Spinal cord (tissue), 10 donors: ENCODE measurements at places on chromosomes 5 and 9.
A peak's percentile ranks its signal among the peaks of the same experiment; 100 is the strongest.

GRCh38 chr9:17802249-17802857, 223.5 kb downstream of the SH3GL2 start:
- DNase-seq = no peak

- DNase-seq = peak; percentile 89
Measured at GRCh38 chr9:22528485-22528884, 81.9 kb downstream of the DMRTA1 start.

DNA sequence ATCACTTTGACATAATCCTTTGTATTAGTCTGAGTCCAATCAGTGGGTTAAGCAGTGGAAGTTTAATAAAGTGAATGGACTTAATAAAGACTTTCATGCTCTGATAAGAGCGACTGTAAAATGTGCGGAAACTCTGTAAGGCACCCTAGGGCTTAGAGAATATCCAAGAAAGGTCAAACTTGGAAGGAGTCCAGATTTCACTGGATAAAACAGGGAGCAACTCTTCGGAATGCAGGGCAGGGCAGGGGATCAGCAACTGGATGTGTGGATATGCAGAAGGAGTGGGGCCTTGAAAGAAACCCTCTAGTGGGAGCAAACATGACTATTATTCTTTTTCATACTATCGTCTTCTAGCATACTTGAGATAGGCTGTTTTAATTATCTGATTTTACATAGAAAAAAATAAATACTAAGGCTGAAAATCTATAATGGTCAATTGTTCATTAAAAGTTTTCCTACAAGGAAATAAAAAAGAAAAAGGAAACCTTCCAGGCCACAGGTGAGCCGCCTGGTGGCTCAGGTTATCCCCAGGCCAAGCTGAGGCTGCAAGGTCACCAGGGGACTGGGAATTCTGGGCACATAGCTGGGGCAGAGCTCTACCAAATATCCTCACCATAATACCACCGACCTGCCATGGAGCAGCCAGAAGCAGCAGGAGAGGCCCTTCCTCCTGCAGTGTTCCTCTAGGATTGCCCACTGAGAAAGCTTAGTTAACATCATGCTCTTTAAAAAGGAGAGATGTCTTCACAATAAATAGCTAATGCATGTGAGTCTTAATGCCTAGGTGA, 46.3 kb upstream of the CCDC112 start:
- DNase-seq = peak; percentile 14

- no peak for DNase-seq
Measured at GRCh38 chr9:37028420-37029031, 5.5 kb downstream of the PAX5 start.

DNA sequence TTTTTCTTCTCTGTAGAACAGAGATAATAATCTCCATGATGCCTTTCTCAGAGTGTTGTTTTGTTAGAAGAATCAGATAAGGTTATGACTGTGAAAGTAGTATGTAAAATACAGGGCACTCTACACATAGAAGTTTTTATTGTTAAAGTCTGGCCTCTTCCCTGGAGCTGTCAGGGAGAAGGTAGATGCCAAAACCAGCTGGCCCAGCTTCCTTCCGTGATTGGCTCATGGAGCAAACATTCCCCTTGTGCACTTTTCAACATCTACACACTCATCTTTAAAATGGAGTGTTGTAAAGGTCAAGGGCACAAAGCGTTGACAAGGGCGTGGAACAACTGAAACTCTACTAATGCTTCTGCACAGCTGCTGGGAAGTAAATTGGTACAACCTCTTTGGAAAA, 7.4 kb upstream of the RNF183 start:
- no peak for DNase-seq

GRCh38 chr5:91170266-91170665, 212.9 kb downstream of the ARRDC3 start:
- DNase-seq = no peak

DNA sequence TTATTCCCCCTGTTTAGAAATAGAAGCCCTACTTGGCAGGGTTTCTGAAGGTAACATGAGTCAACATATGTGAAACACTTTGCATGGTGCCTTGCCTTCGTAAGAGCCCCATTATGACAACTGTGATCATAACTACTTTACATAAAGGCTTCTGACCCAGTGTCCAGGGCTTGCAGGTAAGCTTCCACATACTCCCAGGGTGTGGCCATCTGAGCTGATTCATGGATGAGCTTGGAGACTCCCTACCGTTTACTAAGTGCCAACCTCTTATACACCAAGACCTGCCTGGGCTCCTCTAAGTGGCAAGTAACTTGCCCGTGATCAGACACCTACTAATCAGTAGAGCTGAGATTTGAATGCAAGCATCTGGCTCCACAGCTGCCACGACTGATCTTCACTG, 62.8 kb upstream of the C5orf58 start:
- no peak for DNase-seq

GRCh38 chr9:128215491-128216409, 12.6 kb downstream of the DNM1 start:
- no peak for DNase-seq

GRCh38 chr9:124661271-124661670, 109.8 kb downstream of the NR6A1 start:
- no peak for DNase-seq

GRCh38 chr5:23084815-23085214, 231.7 kb upstream of the CDH12 start:
- no peak for DNase-seq

DNA sequence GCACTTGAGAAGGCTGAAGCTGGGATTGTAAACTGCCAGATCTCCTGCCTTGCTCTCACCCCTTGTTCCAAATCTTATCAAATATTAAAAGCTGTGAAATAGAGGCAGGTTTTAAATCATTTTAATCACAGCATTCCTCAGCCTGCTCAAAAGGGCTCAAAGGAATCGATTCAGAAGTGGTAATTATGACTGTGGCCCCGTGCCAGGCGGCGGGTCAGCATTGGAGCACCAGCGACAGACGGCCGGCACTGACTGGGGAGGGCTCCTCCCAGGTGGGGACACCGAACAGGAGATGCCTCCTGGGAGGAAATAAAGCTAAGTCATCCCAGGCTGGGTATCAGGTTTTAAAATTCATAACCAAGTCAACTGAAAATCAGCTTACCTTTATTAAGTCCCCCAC, 66.7 kb downstream of the KCNIP1 start:
- DNase-seq = no peak

DNA sequence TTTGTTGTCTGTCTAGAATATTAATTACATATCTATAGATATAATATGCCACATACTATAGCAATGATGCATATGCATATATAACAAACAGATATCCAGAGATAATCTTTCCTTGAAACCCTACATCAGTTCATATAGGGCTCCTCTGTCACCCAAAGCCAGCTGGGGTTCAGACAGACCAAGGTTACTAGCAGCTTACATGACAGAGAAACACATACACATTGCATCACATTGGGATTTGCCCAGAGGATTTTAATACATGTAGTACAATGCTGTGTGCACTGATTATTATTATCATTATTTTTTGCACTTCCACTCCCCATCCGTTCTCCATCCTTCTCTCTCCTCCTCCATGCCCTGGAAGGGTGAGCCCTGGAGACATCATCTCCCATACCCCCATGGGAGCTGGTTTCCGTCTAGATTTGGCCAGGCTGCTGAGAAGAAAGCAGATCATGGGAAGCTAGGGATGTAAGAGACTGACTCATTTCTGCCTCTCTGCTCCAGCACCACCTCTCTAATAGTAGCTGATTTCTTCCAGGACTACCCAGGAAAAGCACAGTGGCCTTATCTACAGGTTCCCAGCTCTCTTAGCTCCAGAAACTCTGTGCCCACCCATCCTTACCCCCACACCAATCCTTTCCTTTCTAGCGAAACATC, 23.3 kb downstream of the FST start:
- DNase-seq = no peak

- peak; percentile 75 for DNase-seq
Measured at GRCh38 chr9:98706651-98707165, 2.0 kb downstream of the GABBR2 start.

- no peak for DNase-seq
Measured at GRCh38 chr5:90967851-90968250, 409.3 kb downstream of the ADGRV1 start.

DNA sequence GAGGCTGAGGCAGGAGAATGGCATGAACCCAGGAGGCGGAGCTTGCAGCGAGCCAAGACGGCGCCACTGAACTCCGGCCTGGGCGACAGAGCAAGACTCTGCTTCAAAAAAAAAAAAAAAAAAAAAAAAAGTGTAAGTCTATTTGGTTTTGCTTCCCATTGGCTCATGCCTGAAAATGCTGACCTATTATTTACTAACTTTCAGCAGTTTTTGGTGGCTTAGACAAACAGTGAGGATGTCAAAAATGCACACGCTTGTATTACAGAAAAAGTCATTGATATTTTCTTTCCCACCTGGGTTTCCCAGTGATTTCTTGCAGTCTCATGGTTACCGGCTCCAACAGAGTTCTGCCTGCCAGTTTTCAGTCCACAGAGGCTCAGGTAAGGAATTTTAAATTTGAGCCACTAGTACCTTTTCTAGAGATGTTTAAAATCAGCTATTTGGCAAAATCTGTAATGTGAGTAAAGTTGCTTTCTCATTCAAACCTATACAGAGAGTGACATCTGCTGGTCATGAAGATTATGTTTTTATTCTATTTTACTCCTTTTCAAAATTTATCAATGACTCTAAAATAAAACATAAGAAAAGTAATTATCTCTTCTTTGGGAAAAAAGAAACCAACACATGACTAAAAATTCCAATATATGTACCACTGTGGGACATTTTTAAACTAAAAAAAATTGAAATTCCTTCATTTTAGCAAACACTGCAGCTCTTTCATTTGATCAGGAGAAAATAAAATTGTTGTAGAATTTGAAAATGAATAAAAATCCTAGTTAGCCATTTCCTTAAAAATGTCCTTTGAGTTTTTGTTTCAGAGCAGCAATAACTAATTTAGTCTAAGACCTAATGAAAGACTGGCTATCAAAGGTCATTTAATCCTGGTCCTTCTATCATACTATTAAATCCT, 8.8 kb downstream of the FAM200C start:
- peak; percentile 84 for DNase-seq

GRCh38 chr5:131783874-131784273, 12.9 kb downstream of the FNIP1 start:
- DNase-seq = no peak

DNA sequence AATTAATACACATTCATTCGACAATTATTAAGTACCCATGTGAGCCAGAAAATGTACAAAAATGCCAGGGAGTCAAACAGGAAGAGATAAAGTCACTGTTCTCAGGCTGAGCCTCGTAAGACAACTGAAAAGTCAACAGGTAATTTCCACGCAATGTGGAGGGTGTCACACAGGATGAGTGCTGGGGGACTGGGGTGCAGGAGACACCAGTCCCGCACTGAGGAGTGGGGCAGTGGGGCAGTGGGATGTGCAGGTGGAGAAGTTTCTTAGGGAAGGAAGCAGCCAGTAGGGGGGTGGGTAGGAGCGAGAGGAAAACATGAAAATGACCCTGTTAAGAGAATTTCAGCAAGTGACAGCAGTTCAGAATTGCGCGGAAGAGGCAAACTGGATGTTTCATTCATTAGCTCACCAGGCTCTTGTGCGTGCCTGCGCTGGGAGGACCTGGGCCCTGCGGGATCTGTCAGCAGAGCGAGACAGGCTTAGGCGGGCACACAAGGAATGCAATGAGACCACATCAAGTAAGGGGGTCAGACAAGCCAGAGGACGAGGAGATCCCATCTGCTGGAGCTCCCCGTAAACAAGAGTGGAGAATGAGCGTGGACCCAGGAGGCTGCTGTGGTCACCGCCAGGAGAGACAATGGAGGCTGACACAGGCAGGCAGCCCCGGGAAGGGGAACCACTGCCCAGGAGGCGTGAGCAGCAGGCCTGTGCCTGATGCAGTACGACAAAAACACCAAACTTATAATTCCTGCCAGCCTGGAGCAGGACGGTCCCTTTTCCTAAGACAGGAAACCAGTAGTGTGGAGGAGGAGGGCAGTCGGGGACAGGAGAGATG, 21.0 kb downstream of the CAMSAP1 start:
- DNase-seq = no peak

DNA sequence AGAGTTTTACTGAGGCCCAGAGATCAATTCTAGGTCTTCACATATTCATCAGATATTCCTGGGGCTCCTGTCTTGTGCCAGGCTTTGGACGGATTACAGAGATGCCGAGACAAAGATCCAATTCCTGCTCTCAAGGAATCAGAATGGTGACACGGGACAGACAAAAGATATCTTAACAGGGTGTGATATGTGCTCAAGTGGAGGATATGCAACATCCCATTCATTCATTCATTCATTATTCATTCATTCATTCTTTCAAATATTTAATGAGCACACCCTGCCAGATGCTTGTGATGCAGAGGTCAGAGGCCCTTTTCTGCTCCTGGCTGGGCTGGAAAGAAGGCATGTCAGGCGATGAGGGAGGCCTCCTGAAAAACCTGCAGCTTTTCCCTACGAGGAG, 21.8 kb downstream of the LHX2 start:
- DNase-seq = no peak

- DNase-seq = no peak
Measured at GRCh38 chr5:135693371-135693955, 114.7 kb upstream of the CXCL14 start.

GRCh38 chr5:55994495-55994997, at the start of gene IL6ST:
IL6ST (minus strand) TSS chr5:55994963; CDS start chr5:55976278, 18,685 bp downstream.
- no peak for DNase-seq

DNA sequence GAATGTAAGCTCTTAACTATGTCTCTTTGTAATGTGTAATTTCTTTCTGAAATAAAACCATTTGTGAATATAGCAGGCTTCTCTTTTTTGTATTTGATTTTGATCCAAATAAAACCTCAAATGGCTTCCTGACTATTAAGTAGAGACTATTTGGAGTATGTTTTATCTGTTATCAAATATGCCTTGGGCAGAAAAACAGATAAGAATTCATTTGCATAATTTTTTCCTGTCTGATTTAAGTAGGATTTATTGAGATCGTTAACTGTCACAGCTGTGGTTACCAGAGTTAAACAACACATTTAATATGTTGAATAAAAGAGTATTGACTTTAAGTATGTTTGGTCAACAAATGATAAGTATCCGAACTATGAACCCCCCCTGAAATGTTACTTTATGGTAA, 104.9 kb downstream of the MELK start:
- DNase-seq = no peak

DNA sequence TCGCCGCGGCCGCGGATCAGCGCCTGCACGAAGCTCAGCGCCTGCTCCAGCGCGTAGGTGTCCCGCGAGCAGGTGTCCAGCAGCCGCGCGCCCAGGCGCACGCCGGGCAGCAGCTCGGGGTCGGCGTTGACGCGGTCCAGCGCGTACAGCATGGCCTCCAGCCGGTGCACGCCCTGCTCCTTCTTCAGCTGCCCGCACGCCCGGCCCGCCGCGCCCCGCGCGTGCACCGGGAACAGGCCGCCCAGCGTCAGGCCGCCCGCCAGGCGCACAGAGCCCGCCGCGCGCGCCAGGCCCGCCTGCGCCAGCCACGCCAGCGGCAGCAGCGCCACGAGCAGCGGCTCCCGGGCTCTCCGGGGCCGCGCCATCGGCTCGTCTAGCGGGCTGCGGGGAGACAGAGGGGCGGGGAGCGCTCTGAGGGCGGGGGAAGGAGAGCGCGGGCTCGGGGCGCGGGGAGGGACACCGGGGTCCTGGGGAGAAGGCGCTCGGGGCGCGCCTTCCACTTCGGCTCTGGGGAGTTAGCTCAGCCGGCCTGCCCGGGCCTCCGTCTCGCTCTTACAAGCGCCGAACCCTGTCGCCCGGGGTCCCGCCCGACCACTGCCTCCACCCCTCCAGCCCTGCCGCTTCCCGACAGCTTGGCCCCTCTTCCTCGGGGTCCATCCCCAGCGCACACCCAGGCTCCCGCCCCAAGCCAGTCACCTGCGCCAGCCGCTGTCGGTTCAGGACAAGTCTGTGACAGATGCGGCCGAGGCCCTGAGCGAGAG, at the start of gene GRM6:
Gene GRM6, minus strand, starts transcription at position 741 of the 761 bp plus-strand sequence. Its CDS starts 376 bp downstream, at position 365.
- DNase-seq = no peak
